Hypothalamus (tissue), 51 donors: ENCODE measurements at places on chromosomes 1 and 21.

DNA sequence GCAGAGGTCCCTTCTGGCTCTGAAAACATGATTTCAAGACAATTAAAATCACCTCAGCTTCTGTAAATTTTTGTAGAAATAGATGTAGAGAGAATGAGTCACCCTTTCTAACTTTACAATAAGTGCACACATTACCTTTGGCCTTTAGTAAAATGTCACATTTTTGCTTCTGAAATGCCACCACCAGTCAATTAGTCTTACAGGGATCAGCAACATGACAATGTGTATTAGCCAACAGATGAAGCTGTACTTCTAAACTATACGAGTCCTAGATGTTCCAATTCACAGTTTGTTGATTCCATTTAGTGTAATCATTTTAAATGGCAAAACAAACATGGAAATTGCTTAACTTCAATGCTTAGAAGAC lies 23.1 kb downstream of the C21orf91 start:
- DNase-seq = no peak

DNA sequence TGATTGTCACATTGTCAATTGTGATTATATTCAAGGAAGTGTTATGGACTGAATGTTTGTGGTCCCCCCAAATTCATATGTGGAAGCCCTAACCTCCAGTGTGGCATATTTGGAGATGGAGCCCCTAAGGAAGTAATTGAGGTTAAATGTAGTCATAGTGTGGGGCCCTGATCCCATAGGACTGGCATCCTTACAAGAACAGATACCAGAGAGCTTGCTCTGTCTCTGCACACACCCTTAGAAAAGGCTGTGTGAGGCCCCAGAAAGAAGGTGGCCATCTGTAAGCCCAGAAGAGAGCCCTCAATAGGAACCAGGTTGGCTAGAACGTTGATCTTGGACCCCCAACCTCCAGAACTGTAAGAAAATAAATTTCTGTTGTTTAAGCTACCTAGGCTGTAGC lies 28.1 kb downstream of the VANGL1 start:
- DNase-seq = no peak

GRCh38 chr1:77889671-77890070 lies 1.2 kb downstream of the NEXN start:
- no peak for DNase-seq

- DNase-seq = no peak
Measured at GRCh38 chr1:40341491-40342380, 24.6 kb upstream of the COL9A2 start.

DNA sequence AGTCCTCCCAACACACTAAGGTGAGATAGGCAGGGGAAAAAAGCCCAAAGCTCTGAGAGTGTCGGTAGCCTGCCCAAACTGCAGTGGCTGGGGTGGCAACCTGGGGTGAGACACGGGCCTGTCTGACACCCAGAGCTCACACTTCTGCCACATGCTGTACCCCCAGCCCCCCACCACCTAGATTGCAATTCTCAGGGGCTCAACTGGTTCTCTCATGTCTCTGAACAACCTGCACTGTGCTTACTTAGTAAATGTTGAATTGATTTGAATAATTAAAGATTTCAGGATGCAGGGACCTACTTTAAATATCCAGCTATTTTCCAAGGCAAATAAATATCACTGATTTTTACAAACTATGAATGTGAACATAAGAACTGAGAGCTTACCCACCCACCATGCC lies 115.5 kb downstream of the EDEM3 start:
- DNase-seq = no peak
